Fibroblast of skin of left biceps (primary cell): ENCODE measurements at places on chromosomes 16 and 17.

DNA sequence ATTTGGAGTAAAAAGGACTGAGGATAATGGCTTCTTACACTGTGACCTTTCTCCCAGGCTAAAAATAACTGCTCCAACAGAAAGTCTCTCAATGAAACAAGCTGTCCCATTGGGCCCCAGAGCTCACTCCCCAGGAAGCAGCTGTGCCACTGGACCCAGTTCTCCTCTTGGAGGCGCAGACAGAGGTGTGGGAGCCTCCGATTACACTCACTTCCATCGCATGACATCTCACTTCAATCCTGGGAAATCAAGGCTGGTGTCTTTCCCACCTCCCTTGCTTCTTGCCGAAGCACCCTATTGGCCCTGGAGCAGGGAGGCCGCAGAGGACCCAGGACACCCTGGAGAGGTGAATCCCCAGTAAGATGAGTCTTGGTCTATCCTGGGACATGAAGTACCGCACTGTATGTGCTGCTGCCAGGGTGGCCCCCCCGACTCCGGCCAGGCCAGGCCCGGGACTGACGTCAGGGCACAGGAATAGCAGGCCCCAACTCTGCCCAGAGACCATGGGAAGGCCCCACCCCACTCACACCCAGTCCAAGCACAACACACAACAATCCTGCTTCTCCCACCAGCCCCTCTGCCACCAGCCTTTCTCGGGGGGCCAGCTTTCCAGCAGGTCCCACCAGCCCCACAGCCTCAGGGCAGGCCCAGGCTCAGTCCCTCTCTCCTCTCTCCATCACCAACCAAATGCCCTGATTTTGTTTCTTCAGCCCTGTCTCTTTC is 29.5 kb downstream of the SRL start:
- no peak for DNase-seq

- DNase-seq = no peak
Measured at GRCh38 chr16:68374961-68375660, 64.3 kb downstream of the PRMT7 start.

GRCh38 chr17:17668775-17669579 is 12.3 kb upstream of the RAI1 start:
- no peak for DNase-seq

- DNase-seq = no peak
Measured at GRCh38 chr17:65656390-65657250, 95.2 kb upstream of the AXIN2 start.

- no peak for DNase-seq
Measured at GRCh38 chr17:77449373-77449907, 308.7 kb downstream of the SEC14L1 start.

- no peak for DNase-seq
Measured at GRCh38 chr17:28724500-28725165, 1.4 kb downstream of the TLCD1 start.

DNA sequence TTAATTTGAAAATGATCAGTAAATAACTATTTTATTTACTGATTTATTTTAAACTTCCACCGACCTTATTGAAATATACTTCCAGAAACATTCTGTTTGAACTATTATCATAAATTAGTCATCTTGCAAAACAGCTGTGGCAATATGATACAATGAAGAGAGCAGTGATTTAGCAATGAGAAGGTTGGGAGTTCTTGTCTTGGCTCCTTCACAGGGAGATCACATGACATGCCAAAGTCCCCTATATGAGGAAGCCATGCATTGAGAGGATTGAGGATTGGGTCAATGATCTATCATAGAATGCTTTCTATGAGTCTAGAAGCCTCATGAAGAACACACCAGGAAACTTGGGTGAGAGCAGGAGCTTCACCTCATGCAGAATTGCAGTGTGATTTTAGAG is 222.7 kb downstream of the LGALS9B start:
- no peak for DNase-seq

GRCh38 chr16:2473999-2474876 is 689 bp upstream of the TBC1D24 start:
- no peak for DNase-seq

GRCh38 chr17:8162997-8163977 is 539 bp upstream of the VAMP2 start:
- no peak for DNase-seq

DNA sequence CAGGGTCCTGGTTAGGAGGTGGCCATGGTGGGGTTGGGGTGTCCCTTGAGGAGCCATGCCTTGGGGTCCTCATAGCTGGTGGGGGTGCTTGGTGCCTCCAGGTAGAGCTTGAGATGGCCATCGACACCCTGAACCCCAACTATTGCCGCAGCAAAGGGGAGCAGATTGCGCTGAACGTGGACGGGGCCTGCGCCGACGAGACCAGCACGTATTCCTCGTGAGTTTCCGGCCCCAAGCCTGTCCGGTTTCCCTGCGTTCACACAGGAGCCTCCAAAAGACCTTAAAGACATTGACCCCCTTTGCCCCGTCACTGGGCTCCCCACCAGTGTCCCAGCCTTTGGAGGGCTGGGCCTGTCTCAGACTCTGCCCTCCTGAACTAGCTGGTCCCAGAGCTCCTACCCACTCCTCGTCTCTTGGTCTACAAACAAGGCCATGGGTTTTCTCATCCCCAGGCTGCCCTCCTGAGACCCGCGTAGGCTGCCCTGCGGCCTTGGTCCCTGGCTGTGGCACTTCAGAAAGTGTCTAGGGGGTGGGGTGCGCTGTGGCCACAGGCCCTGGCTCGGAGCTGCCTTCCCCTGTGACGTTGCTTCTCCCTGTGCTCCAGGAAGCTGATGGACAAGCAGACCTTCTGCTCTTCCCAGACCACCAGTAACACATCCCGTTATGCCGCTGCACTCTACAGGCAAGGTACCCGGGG is 11.8 kb downstream of the POLR3E start:
- no peak for DNase-seq
